ENCODE measurements at places on chromosomes 5 and 9.

- DNase-seq: peak; percentile 90
Observed at GRCh38 chr9:100472788-100473275, at the start of gene TMEFF1. Gene TMEFF1 (plus strand): TSS chr9:100473149. CDS start chr9:100473545, 396 bp downstream.

DNA sequence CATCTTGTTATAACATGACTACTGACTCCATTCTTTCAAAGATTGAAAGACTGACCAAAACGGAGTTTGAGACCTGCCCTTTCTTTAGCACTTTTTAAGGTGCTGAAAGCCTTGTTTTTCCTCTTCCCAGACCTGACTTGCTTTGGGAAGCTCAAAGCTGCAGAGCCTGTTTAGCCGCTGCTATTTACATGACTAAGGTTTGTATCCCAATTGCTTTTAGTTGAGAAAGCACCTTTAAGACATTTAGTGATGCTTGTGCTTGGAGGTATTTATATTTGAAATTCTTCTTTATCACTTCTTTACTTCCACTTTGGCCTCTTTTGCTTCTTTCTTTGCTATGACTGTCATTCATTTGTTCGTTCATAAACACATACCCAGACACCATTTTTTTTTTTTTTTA lies 182.6 kb upstream of the ELL2 start:
- peak; percentile 75 for DNase-seq

- peak; percentile 90 for DNase-seq
Observed at GRCh38 chr5:75053304-75054133, 1.2 kb upstream of the GCNT4 start.

DNA sequence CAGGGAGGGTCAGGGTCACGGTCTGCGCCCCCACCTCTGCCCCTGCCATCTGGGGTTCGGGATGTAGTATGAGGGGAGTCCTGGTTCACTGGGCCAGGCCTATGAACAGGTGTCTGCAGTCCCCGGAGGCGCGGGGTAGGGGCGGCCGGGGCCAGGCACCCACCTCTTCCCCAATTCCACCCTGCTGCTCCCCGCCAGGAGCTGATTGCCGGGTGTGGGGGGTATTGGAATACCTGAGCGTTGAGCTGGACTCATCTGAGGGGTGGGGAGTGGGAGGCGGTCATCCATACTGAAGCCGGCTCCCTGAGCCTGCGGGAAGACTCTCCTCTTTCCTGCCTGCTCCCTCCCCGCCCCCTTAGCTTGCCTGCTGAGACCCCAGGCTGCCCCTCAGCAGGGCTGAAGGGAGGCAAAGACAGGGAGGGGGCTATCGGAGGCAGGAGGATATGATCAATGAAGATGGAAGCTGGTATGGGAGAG lies 679 bp downstream of the SLC6A7 start:
- peak; percentile 29 for DNase-seq

DNA sequence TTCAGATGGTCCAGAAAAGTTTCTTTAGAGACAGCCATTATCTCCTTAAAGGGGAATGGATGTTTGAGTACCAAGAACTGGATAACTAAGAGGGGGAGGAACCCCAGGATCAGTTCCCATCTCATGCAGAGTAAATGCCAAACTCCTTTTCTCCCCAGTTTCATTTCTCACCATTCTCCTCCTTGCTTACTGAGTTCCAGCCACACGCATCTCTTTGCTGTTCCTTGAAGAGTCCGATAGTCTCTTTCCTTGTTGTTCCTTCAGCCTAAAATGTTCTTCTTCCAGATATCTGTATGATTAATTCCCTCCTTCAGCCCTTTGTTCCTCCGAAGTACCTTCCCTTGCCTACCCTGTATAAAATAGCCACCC lies 30.0 kb downstream of the KDM4C start:
- no peak for DNase-seq

- DNase-seq: no peak
Observed at GRCh38 chr9:72538921-72539702, 17.7 kb downstream of the TMC1 start.
